ENCODE measurements at places on chromosomes 1 and 21.
A peak's percentile ranks its signal among the peaks of the same experiment; 100 is the strongest.

DNA sequence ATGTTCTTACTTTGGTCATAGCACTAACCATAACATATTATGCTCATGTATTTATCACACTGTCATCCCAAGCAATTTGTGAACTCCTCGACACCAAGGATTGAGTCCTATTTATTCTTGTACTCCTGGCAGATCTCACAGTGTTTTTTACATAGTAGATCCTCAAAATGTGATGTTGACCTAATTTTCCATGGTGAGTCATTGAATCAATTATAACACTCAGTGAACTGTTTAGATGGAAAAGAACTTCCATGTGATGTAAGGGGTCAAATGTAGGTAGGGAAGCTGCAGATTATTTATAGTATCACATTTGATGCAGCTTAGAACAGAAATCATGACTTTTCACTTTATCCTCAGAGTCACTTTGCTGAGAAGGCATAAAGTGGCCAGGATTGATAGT, 281.9 kb upstream of the ADAMTS5 start:
- no peak for DNase-seq

DNA sequence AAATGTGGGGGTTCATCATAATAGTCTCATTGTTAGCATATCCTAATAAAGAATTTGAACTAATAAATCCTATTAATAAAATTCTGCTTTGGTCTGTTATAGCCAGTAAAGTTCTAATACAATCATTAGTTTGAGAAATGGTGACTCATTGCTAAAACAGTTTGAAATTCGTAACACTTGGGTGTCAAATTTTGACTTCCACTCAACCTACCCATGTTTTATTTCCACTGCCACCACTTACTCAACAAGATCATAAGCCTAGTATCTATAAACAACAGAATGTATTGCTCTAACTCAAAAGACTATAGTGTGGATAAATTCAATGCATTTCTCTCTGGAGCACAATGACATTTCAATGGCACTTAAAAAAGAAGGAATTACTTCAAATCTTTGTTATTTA, 29.1 kb downstream of the LGALS8 start:
- DNase-seq = no peak

DNA sequence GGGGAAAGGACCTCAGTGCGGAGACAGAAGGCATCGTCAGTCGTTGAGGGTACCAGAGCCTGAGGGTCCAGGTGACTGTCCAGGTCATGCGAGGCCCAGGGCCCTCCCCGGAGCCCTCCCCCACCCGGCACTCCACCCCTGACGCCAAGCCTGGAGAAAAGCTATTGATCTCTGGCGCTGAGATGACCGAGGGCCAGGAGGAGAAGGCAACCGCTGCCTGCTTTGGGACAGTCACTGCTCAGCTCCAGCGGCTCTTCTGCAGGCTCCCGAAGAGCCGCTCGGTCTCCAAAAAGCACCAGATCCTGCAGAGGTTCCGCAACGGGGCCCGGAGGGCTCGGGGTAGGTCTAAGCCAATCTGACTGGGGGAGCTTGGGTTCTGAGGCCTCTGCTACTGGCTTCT, 10.9 kb downstream of the RASSF5 start:
- no peak for DNase-seq

- no peak for DNase-seq
Measured at GRCh38 chr1:182974506-182975191, 21.7 kb upstream of the SHCBP1L start.

DNA sequence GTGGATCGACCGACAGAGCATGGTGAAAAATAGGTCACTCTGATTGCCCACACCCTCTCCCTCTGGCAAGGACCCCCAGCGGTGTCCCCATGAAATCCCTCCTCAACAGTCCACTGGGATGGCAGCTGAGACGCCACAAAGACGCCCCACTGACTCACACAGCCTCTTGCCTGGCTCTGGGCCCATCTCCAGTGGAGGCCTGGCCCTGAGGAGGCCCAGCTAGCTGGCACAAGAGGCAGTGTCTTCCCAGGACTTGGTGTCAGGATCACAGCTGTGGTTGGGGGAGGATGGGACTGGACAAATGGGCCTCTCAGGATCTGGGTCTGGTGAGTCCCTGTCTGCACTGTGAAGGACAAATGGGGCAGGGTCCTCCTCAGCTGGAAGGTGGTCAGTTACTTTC, 4.6 kb downstream of the ALX3 start:
- DNase-seq = no peak

- DNase-seq = peak; percentile 60
Measured at GRCh38 chr1:67211589-67212563, 45.6 kb downstream of the IL23R start.

- DNase-seq = no peak
Measured at GRCh38 chr1:236491469-236492136, 32.2 kb upstream of the LGALS8 start.

DNA sequence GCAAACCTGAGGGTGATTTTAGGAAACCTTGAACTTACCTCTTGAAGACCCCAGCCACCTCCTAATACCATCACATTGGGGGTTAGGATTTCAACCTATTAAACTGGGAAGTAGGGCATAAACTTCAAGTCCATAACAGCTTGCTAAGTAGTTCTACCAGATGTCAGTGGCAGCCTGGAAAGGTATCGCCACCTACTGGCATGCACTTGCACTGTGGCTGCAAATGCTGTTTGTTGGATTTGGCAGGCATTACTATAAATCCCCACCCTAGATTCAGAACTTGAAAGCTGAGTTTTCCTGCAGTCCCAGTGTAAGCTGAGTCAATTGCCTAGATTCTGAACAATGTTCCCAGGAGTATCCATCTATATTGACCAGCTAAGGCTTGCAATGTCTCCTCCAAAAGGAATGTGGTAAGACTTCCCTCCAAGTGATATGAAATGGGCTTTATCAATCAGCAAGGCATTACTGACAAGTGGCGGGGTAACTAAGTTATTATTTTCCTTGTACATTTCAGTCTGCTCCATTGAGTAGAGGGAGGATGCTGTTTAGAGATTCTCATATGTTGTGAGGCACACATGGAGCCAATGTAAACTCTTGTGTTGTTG, 474.5 kb downstream of the PTPRC start:
- peak; percentile 55 for DNase-seq

DNA sequence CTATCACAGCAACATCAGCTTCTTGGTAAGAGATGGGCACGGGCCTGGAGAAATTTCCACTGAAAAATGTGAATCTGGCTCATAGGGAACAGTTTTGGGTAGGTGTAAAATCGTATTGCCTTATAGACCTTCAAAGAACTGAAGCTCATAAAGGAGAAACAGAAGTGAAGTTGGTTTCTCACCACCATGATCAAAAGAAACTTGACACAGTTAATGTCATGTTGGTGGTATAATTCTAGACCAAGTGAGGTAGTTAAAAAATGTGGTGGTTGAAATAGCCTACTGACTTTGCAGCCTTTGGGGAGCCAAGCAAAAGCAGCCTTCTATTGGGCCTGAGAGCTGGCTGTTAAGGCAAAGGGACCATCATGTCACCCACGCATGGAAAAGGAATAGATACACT, 8.9 kb downstream of the CD1D start:
- DNase-seq = no peak

GRCh38 chr1:11882814-11883538, 24.2 kb upstream of the NPPB start:
- DNase-seq = peak; percentile 69

Measured in SJCRH30 (cell line).